ENCODE measurements at places on chromosomes 6 and 20.

GRCh38 chr20:15928946-15929345 is 644.3 kb downstream of the KIF16B start:
- DNase-seq = no peak

DNA sequence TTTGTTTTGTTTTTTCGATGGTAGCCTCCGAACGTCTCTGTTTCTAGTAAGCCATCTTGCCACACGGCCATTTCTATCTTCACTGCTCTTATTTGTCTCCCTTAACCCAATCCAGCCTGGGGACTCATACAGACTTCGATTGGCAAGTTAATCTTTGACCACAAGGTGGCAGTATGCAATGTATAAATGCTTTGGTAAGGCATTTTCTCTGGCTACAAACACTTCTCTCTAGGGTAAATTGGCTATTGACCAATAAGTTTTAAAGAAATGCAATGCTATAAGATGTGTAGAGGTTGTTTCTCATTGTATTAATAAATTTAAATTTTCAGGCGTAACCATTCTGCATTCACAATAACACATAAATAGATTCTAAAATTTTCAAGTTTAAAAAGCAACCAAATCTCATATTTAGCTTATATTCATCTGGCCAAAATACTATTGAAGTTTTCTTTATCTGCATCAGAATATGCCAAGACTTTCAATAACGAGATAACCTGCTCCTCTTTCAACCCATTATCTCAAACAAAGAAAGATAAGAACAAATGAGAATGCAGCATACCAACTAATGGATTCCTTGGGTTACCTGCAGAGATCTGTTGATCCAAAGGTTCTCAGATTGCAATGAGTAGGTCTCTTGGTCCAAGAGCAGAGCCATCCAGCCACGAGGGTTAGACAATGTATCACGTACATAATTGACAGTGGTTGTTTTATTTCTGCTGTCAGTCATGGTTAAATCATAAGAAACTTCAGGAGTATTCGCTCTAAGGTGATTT is 231.9 kb downstream of the PKHD1 start:
- DNase-seq = peak; percentile 31

DNA sequence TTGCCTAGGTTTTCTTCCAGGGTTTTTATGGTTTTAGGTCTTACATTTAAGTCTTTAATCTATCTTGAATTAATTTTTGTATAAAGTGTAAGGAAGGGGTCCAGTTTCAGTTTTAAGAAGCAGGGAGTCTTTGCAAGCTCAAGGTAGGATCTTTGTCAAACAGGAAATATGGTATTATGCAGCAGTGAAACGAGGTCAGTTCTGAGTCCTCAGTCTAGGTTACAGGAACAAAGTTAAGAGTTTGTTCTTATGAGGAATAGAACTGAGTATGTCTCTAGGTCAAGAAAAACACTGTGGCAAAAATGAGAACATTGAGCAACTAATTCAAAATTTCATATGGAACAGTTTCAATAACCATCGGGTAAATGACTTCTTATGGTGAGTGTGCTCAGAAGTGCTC is 63.6 kb downstream of the GCLC start:
- no peak for DNase-seq

- DNase-seq = no peak
These were observed 32.0 kb upstream of the GJA10 start for GRCh38 chr6:89862273-89862672.

- DNase-seq = no peak
These were observed 5.5 kb downstream of the CASP8AP2 start for GRCh38 chr6:89834884-89835792.

DNA sequence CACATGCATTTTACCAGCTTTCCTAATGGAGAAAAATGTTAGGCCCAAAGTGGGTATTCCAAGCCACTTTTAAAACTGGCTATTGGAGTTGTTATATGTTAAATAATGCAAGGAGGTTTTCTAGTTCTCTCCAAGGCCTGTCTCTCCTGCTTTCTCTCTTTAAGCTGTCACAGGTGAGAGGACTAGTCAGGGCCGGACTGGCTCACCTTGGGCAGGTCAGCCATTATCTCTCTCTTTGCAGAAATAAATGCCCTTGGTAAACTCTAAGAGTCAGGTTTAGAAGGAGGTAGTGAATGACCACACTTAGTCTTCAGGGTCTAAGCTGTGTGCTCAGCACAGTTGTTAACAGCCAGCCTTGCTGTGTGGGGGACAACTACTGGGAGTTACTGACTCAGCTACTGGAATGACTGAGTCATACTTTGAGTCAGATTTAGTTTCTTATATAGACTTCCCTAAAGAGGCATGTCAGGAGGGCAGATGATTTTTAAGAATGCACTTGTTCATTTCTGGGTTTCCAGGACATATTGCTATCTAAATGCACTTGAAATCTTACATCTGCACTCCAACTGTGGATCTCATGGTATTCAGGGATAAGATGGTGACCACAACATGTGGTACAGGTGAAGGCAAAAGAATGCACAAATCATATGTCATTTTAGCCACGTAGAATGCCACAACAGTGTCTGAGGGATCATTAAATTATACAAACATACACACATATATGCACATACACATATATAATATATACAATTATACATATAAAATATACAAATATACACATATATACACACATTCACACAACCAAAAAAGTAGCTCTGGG is 719.4 kb downstream of the EPM2A start:
- DNase-seq = peak; percentile 9

GRCh38 chr6:94893327-94893726 is 684.0 kb upstream of the MANEA start:
- DNase-seq = no peak

DNA sequence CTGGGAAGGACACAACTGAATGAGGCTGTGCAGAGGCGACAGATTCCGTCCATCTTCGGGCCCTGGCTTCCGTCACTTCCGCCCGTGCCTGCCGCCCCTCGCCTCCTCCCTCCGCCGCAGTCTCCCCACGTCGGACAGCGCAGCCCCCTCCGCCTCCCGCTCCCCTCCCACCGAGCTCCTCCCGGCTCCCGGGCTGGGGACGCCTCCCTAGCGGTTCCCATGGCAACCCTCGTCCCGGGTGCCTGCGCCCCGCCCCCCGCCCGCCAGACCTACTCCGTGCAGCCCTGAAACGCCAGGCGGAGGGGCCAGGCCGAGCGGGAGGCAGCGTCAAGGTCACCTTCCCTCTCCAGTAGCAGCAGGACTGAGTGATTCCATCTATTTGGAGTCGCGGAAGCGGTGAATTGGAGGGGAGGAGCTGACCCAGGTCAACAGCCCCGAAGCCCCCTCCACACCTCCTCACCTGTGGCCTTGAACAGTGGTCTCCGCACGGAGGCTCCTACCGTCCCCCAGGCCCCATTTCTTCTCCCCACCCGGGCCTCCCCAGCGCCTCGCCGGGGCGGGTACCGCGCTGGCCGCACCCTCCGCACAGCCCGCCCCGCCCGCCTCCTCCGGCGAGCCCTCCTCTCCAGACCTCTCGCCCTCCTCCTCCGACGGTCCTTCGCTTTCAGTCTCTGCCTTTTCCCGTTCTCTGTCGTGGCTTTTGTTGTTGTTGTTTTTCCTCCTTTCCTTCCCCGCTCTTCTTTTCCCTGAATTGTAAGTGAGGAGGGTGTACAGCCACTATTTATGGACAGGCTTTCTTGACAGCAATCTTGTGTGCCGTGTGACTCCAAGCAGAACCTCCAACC is 951 bp downstream of the NRSN2 start:
- DNase-seq = peak; percentile 47

DNA sequence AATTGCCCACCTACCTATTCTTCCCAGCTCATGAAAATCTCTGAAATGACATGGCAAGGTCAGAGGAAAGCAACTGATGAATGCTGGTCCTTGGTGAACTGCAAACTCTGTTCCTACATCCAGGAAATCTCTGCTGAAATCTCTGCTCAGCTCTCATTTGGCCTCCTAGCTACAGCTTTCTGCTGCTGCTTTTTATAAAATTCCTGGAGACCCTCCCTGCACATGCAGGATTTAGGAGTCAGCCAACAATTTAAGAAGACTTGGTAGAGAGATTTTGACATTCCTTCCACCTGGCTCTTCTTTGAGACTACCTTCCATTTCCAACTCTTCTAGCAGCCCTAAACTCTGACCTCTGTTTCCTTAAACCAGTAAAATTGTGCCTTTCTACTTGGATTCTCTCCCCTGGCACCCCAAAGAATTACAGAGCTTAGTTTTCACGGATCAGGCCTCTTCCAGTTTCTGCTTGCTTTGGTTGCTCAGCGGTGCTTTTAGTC is 55.5 kb downstream of the PDE7B start:
- DNase-seq = no peak

DNA sequence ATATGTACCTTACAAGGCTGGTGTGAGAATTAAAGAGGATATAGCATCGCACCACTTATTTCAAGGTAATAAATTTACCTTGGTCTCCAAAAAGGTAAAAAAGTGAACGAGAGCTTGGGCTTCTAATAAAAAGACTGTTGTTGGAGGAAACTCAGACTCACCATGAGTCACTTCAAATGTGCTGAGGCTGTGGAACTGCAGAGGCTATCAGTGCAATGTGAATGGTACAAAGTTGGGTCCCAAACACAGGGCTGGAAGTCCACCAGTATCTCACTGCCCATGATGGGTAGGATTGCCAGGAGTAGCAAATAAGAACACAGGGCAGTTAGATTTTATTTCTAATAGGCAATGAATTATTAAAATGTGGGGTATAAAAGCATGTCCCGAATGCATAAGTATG is 200.6 kb downstream of the MAFB start:
- no peak for DNase-seq

DNA sequence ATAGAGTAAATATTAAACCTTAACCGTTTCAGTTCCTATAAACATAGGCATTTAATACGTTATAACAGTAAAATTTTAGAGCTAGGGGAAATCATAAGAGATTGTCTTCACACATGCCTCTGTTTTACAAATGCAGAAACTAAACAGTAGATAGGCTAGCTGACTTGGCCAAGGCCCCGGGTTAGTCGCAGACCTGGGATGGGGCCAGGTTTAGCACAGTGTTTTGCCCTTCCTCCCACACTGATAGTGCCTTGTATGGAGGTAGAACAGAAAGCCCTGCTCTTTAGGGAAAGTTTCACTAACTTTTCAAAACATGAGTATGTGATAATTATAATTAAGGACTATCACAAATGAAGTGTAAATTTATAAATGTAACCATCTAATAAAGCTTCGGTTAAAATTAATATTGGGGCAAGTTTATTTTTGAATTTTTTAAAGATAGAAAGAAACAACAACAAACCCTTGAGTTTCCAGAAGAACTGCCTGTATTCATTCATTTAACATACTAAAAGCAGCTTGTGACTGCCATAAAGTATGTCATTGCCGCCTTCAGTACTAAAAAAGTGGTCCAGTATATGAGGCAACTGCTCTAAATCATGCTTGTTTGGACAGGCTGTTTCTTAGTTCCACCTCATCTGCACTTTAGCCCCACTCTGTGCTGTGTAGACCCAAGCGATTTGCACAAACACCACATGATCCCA is 62.5 kb upstream of the LOC128125822 start:
- DNase-seq = no peak

- DNase-seq = no peak
These were observed 326.6 kb downstream of the NRN1 start for GRCh38 chr6:5680095-5680494.

DNA sequence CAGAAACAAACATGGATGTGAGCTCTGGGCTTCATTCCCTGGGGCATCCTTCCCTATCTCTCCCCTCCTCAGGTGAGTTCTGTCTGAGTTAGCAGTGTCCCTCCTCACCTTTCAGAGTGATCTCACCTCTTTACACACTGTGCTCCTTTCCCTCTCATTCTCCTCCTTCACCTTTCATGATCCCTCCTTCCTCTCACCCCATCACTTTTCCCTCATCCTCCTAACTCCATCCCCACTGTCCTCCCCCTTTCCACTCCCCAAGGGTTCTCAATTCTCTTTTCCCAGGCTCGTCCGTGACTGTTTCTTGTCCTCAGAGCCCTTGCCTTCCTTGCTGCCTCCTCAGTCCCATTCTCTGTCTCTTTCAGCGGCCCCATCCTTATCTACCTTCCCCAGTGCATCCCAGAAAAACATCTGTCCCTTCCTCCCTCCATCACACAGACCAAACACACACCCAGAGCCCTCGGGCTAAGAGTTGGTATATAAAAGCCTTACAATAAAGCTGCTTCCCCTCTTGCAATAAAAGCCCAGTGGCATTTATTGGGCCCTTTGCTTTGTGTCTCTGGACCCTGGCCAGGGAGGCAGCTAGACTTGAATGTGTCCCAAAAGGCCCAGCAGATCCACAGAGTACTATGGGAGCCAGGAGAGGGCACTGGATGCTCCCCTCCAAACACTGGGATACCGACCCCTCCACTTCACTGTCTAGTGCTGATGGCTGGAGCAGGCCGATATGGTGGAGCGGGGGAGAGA is 1.9 kb downstream of the RNF39 start:
- no peak for DNase-seq

- DNase-seq = no peak
These were observed 306.6 kb downstream of the EPM2A start for GRCh38 chr6:145428706-145429105.

GRCh38 chr6:139390447-139390846 is 16.0 kb upstream of the CITED2 start:
- DNase-seq = no peak

GRCh38 chr6:380234-381218 is 11.0 kb upstream of the IRF4 start:
- no peak for DNase-seq

- no peak for DNase-seq
These were observed 195.1 kb downstream of the HDGFL1 start for GRCh38 chr6:22764496-22764895.

GRCh38 chr6:2866171-2866846 is 24.6 kb upstream of the SERPINB1 start:
- DNase-seq = no peak

DNA sequence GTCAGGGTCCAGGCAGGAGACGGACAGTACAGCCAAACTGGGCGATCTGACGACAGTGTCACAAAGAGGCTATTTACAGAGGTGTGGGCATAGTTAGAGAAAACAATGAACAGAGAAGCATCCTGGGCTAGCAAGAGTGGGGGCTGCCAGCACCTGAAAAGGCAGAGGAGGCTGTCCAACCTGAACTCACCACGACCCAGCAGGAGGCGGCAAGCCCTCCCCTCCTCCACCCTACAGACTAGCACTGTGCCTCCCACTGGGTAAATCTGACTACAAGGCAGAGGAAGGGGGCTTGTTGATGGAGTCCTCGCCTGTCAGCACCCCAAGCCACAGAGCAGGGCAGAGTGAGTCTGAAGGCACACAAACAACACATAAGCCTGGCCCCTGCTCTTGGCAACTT is 52.8 kb upstream of the CDYL start:
- DNase-seq = no peak

GRCh38 chr6:44576132-44576631 is 188.7 kb downstream of the CDC5L start:
- no peak for DNase-seq

- no peak for DNase-seq
These were observed 30.3 kb downstream of the LIN28B start for GRCh38 chr6:104987218-104987617.

- DNase-seq = no peak
These were observed 30.7 kb downstream of the CARMIL1 start for GRCh38 chr6:25309886-25310285.

- DNase-seq = no peak
These were observed 36.3 kb downstream of the RNF144B start for GRCh38 chr6:18423426-18423825.

DNA sequence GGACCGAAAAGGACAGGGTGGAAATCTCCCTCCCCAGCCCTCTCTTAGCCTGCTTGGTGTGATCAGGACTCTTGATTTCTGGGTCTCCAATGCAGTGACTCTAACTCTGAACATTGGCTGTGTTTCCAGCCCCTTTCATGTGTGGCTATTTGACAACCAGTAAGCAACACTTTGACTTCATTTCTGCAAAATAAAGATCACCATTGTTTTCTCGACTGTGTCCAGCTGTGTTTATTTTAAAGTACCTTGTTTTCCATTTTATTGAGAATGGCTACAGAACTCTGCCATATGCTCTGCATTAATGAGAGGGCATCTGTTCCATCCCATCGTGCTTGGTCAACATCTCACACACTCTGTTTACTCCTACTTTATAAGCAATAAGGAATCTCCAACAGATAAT is 60.9 kb upstream of the TAGAP start:
- no peak for DNase-seq

Data from GDM1 (cell line).